Activated CD8-positive, alpha-beta memory T cell treated with anti-CD3 and anti-CD28 coated beads for 1 hour (primary cell): ENCODE measurements at places on chromosomes 3 and 15.
A peak's percentile ranks its signal among the peaks of the same experiment; 100 is the strongest.

DNA sequence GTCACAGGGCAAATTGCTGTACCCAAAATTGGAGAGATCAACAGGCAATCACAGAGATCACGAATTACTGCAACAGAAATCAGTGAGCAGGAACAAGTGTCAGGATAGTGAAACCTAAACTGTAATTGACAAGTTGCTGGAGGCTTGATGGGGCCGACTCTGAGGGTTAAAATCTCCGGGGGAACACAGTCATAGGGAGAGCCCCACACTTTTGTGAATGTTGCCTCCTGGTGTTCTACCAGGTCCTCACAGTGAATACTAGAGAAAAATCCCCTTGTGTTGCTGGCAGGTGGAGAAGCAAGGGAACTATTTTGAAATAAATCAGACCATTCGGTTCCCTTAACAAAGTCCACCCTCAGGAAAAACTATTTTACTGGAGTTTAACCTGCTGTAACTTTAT is 697.5 kb upstream of the CBLB start:
- no peak for DNase-seq

DNA sequence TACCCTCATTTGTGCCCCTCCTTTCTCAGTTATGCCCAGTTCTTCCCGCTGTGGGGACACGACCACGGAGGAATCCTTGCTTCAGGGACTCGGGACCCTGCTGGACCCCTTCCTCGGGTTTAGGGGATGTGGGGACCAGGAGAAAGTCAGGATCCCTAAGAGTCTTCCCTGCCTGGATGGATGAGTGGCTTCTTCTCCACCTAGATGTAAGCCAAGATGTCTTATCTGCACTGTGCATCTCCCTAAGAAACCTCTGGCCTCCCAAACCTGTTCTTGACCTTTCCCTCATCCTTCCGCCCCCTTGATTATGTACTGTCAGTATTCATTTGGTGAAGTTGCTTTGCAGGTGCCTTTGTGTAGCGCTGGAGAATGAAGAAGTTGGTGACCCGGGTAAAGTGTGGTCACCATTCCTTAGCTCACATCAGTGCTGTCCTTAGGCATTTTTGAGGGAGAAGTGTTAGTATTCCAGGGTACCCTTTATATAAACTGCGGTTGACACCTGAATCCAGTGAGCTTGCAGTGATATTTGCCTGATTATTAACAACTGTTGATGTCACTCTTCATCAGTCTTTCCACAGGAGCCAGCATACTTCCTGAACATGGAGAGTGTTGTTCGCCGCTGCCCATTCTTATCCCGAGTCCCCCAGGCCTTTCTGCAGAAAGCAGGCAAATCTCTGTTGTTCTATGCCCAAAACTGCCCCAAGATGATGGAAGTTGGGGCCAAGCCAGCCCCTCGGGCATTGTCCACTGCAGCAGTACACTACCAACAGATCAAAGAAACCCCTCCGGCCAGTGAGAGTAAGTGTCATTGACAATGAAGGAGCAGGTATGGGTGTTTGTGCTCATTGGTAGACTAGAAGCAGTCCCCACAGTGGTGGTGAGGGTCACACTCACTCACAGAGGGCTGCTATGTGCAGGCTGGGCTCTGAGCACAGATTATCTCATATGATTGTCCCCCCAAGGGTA is 966 bp downstream of the ALAS1 start:
- DNase-seq: no peak

GRCh38 chr15:90911302-90911623 is 8.2 kb downstream of the MAN2A2 start:
- no peak for DNase-seq

GRCh38 chr3:152474585-152474984 is 205.9 kb downstream of the MBNL1 start:
- DNase-seq: no peak

- DNase-seq: no peak
Measured at GRCh38 chr3:157667493-157667892, 164.3 kb upstream of the VEPH1 start.

- DNase-seq: no peak
Measured at GRCh38 chr3:178986456-178986855, 85.2 kb downstream of the ZMAT3 start.

GRCh38 chr3:39147711-39148434 is 5.5 kb downstream of the CSRNP1 start:
- DNase-seq: no peak

DNA sequence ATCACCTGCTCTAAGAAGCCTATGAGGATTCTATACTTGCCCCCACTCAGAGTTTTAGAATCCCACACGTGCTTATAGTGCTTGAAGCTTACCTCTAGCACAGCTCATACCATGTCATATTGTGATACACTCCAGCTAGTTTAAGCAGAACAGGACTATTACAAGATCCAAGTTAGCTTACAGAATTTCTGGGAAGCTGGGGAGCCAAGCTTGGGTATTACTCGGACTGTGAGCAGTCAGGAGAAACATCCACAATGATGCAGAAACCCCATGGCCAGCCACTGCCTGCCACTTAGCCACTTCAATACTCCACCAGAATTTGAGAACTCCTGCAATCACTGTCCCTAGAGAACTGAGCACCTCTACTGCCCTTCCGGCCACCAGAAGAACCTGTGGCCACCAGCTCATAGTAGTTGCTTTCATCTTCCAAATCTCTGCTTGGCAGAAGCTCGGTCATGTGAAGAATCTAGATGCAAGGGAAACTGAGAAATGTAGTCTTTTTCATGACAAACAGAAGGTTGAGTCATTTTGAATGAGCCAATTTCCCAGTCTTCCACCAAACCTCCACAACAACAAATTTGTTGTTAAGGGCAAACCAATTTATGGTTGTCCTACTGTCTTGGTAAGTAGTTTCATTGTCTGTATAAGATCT is 27.7 kb upstream of the SSR3 start:
- DNase-seq: no peak

DNA sequence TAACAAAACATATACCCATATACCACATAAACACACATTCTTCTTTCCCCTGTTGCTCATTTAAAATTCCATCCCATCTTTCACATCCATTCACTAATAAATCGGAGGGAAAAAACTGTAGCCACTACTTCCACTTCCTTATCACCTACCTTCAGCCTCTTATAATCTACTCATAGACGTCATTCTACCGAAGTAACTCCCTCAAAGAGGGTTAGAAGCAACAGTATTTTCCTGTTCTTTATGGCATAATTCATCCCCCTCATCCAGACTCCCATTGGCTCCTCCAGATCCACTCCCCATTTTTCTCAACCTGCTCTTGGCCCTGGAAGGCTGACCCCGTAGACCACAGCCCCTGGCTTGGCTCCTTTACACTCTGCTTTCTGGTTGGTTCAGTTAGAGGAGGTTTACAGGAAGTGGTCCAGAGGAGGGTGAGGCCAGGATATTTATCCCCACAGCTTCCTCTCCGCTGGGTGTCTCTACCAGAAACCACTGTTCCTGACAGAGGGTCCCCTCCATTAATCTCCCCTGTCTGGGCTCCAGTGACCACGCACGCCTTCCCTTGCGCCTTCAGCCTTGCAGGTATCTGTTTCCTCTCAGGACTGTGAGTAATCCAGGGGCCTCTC is 46.3 kb downstream of the FMN1 start:
- no peak for DNase-seq

GRCh38 chr15:45522328-45523165 is at the start of gene SLC30A4:
Gene SLC30A4, minus strand, starts transcription at chr15:45522755. Its CDS starts 401 bp downstream, at chr15:45522354.
- DNase-seq: peak; percentile 17
